ENCODE measurements at places on chromosomes 1 and 21.

DNA sequence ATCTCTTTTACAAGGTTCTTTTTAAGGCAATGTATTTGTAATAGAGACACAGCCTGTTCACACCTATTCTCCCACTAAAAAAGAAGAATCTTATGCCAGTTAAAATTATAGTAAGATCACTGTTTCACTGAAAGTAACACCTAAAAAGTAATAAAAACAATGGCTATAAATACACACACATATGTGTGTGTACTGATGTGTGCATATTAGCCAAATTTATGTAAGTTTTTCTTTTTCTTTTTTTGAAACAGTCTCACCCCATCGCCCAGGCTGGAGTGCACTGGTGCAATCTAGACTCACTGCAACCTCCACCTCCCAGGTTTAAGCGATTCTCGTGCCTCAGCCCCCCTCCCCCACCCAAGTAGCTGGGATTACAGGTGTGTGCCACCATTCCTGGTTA, 56.8 kb upstream of the SLC30A10 start:
- DNase-seq, result no peak

GRCh38 chr1:87402241-87403002, 73.7 kb downstream of the LMO4 start:
- no peak for DNase-seq

DNA sequence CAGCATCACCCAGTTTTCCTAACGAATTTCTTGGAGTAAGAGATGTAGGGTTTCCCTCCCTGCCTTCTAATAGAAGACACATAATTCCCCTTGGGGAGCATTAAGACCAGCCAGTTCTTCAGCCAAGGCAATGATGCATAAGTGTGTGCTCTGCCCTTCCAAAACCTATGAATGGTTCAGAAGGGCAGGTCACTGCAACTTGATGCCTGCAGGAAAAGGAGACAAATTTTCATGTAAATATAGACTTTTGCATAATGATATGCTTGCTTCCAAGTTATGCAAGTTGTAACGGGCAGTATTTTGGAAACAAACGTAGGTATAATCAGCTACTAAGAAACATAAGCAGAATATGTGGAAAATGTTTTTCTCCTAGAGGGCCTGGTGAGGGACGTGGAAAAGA, 31.6 kb downstream of the PTGS2 start:
- DNase-seq, result no peak

GRCh38 chr1:232037774-232038388, 411.3 kb downstream of the DISC1 start:
- no peak for DNase-seq

DNA sequence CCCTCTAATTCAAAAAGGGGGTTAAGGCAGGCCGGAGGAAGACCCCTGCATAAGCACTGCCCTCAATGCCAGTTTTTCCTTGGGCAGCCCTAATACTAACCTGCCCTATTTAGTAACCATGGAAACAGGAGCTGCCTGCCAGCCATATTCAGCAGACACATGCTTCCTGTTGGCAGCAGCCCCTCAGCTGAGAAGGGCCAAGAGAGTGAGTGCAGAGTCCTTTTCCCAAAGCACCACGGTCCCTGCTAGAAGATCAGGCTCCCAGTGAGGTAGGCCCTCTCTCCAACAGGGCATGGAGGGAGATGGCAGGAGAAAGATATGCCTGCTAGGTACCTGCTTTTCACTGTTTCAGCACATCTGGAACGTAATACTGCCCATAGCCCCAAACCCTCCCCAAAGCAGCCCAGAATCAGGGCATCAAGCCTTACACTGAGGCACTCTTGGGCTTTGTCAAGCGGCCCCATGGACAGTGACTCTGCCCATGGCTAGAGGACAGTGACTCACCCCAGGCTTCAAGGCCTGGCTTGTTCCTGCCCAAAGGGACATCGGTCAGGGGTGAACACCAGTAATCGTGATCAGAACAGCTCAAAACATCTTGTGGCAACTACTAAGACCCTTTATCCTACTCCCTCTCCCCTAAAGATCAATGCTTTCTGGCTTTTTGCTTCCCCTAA, 64.5 kb downstream of the BCAR3 start:
- DNase-seq, result no peak

- no peak for DNase-seq
Observed at GRCh38 chr1:56436912-56437417, 142.4 kb downstream of the PLPP3 start.

DNA sequence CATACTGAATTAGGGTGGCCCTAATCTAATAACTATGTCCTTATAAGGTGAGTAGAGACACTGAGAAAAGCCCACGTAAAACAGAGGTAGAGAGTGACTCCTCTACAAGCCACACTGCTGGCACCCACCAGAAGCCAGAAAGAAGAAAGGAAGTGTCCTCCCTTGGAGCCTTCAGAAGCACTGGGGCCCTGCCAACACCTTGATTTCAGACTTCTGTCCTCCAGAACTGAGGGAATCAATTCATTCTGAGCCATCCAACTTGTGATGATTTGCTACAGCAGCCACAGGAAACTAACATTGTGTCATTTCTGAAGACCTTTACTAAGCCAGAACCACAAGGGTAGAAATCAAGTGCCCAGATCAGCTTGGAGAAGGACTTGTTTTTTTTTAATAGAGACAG, 15.0 kb downstream of the GNB1 start:
- no peak for DNase-seq

DNA sequence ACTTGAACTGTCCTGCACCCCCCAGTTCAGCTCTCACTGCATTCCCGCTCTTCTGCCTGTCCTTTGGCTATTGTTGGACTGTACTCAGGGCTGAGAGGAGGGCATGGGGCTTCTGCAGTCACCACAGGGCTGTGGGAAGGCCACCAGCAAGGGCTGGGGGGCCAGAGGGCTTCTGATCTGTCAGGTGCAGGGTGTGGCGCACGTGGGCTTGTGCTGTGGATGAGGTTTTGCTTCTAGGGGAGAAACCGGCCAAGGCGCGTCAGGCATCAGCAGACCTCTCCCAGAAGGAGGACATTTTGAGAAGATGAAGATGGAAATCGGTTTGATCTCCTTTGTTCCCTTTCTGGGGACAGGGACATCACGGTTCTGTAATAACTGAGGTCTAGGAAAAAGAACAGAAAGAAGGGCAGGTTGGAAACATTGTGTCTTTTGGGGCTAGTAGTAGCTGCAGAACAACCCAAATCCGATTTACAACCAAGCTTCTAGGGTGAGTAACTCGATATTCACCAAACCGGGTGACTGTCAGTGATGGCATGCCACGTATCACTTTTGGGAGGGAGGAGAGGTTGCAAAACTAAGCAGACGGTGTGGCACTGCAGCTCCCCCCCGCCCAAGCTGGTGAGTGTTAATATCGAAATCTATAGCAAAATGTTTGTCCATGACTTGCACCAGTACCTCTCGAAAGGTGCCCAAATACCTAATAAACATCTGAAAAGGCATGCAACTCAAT, 40.9 kb downstream of the AGPAT3 start:
- DNase-seq, result no peak

DNA sequence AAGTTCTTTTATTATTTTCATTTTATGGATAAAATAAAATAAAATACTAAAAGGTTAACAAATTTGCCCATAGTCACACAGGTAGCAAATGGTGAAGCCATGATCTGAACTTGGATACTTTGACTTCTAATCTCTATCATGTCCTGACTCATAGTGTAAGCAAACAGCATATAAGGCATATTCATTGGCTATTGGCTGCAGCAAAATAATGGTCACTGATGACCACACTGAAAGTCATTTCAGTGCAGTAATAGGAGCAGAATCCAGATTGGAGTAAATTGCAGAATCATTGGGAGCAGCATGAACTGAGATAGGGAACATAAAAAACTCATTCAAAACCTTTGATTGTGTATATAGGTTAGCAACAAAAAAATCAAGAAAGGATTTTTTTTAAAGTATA, 262.9 kb downstream of the PLA2G4A start:
- no peak for DNase-seq

DNA sequence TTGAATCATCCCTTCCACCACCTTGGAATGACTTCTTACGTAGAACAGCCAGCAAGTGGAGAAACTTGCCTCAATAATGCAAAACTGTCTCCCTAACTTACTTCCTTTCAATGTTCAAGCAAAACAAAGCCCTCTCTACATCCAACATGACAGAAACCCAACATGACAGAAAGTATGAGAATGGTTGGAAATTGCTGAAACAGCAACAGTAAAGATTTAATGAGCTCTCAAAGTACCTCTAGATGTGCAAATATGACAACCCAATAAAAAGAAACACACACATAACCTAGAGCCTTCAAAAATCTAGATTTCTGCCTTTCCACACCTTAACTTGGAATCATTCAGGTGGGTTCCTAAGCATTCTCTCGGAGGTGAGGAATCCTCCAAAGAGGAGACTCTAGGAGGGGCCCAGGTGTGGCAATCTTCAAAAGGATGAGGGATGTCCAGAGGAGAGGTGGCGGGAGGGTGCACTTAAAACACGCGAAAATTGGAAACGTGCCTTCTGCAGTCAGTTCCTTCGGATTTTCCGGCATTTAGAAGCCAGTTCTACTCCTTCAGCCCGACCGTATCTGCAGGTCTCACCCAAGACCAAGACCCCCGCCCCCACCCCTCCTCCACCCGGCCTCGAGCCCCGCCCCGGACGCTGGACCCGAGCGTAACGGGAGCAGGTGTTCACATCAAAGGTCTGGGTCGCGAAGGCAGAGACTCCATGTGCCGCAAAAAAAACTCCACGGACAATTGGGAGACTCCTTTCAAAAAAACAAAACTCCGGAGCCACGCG, 996 bp upstream of the MGST3 start:
- DNase-seq, result no peak

GRCh38 chr1:22875241-22875640, 97.4 kb downstream of the LACTBL1 start:
- no peak for DNase-seq

DNA sequence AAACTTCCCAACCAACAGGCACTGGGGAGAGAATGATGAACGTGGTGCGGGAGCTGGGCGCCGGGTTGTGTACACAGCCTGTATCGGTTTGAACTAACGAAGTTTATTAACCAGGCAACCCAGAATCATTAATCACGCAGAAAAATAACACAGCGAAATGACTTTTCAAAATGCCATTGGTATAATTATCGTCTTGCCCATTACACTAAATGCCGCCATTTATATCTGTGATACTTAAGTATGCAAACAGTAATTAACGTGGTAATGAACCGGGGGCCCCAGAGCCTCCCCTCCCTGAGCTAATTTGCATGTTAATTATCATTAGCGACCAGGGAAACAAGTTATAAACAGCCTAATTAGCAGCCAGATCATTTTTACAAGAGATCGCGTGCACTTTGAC, 5.1 kb upstream of the TTC34 start:
- DNase-seq, result no peak

- DNase-seq, result no peak
Observed at GRCh38 chr1:221937155-221937953, 195.5 kb upstream of the DUSP10 start.
